ENCODE measurements at places on chromosomes 1 and 21.

DNA sequence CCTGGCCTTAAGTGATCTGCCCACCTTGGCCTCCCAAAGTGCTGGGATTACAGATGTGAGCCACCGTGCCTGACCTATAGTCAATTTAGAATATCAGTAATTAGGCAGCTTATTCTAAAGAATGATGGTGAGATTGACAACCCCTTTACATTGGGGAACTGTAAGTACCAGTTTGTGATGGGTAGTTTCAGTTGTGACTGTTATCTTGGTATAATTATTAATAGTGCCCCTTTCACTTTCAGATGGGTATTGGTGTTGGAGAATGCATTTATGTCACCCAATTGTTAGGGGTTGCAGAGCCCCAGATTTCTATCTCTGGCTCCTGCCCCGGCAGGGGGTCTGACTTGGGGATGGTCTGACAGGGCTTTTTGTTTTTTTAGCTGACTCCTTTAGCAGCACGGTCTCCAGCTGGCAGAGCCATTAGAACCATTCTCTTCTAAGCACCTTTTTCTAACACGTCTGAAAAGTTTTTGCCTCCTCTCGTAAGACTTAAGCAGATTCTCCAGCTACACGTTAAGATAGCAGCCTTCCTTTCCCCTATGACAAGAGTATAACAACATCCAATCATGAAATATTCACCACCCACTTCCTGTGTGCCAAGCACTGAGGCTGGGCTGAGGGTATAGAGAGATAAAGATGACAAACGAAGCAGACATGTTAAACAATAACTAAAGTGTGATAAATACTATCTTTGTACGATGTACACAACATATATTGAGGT lies 157.8 kb downstream of the SDCCAG8 start:
- DNase-seq, result no peak

DNA sequence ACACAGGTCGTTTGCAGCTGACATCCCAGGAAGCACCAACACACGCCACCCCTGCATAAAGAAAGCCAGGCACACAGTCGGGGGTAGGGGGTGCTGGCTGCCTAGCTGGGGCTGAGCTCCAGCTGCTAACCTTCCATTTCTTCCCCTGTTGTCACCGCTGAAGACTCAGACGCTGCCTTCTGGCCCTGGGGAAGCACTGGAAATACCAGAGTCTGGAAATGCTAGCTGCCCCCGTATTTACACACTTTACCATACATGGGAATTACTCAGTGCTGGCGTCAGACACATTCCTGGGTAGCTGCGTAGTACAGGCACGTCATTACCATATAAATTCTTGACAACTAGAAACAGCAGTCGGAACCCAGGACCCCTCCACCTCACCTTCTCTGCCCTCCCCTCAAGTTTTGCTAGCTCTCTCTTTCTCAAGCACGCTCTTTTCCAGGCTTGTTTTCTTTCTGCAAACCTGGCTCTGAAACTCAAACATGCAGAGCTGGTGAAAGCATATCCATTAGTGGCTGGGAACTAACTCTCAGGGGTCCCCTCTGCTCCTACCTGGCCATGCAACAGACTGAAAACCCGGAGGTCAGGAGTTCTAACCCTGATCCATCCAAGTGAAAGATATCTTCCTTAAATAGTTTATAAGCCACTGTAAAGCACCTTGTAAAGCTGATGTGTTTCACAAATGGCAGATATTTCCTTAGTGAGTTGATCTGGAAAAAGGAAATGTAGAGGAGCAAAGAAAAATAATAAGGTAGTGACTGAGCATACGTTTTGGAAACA lies 3.3 kb downstream of the CSRP1 start:
- no peak for DNase-seq

GRCh38 chr1:4638345-4638729 lies 16.1 kb upstream of the AJAP1 start:
- DNase-seq, result no peak

DNA sequence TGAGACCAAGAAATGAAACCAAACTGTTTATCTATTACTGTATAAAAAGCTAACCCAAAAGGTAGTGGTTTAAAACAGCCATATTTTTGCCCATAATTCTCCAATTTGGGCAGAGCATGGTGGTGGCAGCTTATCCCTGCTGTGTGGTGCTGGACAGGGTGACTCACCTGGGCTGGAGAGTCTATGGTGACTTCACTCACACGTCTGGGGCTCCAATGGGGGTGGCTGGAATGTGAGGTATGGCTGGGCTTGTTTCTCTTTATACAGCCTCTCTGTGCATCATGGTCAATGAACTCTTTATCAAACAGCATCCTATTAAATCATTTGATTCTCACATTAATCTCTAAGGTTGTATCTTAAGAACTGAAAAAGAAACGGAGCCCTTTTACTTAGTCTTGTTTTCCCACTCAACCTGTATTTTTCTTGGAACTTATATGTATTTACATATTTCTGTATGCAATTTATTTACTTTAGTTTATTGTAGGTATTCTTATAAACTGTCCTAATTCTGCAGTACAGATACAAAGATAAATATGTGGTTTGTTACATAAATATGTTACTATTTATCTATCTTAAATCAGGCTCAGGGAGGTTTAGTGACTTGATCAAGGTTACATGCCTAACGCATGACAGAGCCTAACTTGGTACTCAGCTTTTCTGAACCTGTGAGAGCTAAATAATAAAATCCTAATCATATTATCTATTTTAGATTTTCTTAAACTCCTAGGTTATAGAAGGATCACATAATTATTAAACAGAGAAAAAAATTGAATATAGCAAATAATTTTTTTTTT lies 37.5 kb upstream of the WLS start:
- no peak for DNase-seq

DNA sequence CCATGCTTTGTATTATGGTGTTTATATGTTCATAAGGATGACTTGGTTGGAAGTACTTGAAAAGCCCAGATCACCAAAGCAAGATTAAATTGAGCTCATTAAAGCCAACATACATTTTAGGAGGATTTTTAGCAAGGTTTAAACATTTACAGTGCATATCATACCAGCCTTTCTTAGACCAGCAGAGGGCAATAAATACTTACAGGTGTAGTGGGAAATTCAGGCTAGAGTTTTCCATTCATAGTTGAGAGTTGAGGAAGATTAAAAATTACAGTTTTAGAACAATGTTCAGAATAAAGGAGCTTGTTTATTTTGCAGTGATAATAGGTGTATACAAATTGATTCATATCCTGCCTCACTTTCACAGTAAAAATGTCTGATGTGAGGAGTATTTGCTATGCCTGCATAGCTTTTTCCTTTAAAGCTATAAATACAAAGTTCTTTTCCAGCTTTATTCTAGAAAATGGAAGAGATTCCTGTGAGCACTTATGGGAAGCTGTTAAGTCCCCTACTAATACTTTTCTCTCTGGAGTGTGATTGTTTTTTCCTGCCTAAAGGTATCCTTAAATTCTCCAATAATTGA lies 35.3 kb downstream of the DTL start:
- no peak for DNase-seq

GRCh38 chr1:44151332-44151731 lies 9.9 kb upstream of the KLF18 start:
- DNase-seq, result no peak

DNA sequence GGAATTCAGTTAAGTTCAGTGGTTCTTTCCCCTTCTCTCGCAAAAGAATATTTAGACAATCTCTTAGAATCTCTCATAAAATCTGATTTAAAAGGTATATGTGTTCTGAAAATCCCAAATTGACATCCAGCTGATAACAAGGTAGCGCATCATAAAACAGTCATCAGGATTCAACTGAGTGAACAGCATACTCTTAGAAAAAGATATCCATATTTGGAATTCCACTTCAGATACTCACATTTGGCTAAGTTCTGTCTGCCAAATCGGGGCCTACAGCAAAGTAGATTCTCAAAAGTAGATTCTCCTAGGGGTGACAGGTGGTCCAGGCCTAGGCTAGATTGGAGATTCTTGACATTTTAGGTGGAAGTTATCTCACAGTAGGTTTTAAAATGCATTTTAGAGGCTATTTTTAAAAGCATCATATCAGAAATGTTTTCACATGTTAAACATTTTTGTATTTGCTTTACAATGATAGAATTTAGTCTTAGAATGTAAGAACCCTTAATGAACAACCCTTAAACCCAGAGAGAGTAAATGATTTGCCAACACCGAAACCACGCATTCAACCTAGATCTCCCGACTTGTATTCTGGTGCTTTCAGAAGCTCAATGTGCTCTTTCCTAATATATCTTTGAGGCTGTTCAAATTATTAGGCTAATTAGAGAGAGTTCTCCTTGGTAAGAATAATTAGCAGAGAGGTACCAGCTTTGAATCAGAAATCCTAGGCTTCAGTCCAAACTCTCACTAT lies 318.9 kb downstream of the LMO4 start:
- DNase-seq, result no peak

- DNase-seq, result no peak
These were observed 179.8 kb upstream of the GALNT2 start for GRCh38 chr1:229887043-229887822.

DNA sequence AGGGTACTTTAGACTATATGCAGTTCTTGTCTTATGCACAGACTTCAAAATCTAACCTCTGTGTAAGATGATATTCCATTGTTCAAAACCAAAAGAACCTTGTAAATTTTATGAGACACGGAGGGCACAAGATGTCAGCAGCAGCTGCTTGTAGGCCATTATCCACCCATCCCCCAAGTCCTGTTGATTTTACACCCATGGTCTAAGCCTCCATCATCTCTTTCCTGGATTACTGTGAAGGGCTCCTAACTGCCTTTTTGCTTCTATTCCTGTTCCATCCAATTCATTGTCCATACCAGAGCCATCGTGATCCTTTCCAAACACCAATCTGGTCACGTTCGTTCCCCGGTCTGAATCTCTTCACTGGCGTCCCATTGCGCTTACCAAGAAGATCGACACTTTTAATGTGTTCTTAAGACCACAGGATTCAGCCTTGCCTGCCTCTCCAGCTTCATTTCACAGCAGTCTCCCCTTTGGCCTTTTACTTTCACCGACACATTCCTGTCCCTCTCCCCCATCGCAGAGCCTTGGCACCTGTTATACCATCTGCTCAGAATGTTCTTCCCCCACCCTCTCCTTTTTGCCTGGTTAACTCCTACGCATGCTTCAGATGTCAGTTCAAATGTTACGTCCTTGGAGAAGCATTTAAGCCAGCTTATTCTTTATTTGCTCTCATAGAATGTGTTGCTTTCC lies 107.3 kb upstream of the POU3F1 start:
- no peak for DNase-seq

DNA sequence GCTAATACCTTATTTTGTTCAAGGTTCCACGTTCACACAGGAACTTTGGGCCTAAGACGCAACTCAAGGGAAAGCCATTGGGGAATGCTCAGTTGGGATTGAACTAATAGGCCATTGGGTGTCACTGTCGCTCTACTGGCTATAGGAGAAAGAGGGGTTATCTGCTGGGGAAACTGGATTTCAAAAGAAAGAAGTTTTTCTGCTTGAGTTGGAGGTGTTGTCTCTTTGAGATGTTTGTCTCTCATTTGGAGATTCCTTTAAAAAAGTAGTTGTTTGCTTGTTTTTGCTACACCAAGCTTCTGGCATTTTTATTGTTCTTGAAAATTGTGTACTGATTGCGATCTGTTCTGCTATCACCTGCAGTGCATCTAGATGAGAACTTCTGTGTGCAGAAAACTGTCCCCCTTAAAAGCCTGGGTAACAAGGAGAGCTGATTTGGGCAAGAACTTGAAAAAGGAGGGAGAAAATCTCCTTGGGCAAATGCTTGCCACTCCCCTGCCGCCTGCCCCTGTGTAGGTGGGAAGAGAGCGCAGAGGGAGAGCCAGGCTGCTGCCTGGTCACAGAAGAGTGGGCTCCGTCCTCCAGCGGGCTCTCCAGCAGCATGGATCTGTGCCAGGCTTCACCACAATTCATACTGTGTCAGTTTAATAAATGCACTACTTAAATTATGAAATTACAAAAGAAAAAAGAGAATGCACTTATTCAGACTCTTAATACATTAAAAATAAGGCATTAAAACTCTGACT lies 39.9 kb downstream of the PEX14 start:
- no peak for DNase-seq

GRCh38 chr1:168894397-168894903 lies 165.4 kb upstream of the DPT start:
- no peak for DNase-seq

DNA sequence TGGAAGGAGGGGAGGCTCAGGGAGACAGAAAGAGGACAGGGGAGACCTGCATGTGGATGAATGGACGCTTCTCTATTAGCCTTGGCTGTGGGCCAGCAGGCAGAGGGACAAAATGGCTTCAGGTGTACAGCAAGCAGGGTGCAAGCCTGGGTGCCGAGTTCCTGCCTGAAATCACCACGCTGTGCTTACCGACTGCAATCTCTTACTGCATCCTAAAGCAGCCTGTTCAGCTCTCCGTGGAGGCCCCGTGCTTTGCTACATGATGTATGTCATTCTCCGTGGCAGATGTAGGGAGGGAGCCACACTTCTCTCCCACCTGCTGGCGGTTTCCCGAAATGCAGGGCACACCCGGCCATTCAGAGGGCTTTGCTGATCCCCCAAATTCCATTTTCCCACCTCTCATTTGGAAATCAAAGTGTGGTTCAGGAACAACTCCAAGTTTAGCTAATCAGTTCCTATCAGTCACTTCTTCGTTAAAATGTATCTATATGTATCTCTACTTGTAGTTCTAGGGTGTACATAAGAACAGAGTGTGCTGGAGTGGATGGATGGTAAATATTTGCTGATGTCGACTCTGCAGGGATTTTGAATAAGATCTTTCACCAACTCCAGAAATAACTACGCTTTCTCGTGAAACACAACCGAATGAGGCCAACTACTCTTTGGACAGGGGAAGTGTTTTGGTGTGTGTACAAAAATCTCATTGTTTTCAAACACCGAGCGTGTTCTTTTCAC lies 122.3 kb upstream of the BACE2 start:
- DNase-seq, result no peak

DNA sequence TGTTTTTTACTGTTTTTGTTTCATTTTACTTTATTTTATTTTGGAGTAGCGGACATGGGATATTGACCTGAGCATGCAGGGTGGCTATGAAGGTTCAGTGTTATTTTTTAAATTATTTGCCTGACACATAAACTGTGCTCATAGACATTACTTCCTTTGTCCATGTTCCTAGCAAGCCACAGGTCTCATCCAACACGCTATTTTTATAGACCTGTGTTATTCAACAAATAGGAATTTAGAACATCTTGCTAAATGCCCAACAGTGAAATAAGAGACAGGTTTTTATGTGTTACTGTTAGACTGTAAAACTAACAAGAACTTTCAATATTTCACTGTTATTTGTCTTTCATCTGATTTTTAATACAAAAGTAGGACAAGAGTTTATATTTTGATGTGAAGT lies 756.4 kb downstream of the KCNT2 start:
- no peak for DNase-seq

GRCh38 chr1:50084389-50084788 lies 24.3 kb upstream of the ELAVL4 start:
- no peak for DNase-seq

DNA sequence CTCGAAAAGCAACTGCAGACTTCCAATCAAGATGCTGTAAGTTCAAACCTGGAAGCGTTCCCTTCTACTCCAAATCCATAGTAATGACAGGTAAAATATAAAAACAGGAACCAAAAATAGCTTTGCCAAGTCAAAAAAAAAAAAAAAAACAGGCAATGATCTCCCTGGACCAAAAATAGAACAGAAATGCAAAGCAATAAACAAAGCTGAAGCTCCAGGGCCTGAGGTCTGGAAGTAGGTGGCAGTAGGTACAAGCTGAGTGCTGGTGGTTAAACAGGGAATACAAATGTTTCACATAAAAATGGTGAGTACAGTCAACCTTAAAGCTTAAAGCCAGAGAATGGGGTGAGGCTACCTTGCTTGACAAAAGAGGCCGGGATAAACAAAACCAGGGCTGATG lies 610.8 kb downstream of the SMYD3 start:
- DNase-seq, result no peak

All from stimulated activated CD8-positive, alpha-beta memory T cell treated with anti-CD3 and anti-CD28 coated beads, Interleukin-7, amount 100 ng/mL, for 24 hours (primary cell).